ENCODE measurements at places on chromosomes 1 and 21. TPM values are rescaled to one million over a fixed set of nuclear protein-coding genes. Genes with fewer than 3 reads are reported as not detected.
A peak's percentile ranks its signal among the peaks of the same experiment; 100 is the strongest.

GRCh38 chr1:201761178-201761577, 67.8 kb upstream of the IPO9 start:
- no peak for DNase-seq

GRCh38 chr1:223748773-223749733, 36.7 kb downstream of the CAPN2 start:
- no peak for DNase-seq

DNA sequence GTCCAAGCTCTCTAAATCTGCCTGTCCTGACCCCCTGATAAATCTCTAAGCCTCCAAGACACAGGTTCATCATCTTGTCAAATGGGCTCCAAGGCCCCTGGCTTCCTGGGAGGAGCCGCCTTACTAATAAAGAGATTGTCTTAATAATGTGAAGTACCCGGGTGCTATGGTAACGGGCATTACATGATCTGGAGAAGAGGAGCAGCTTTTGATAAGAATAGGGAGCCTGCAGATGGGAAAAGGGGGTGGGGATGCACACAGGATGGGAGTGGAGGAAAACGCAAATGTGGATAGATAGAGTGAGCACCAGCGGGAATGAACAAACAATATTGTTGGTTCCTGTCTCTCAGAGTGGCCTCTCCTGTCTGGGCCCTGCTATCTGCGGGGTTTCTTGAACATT, 11.9 kb upstream of the RXRG start:
- DNase-seq = no peak

AXDND1 gene
- total RNA-seq = not detected

ERICH3 gene
- 0.17 TPM for total RNA-seq

DNA sequence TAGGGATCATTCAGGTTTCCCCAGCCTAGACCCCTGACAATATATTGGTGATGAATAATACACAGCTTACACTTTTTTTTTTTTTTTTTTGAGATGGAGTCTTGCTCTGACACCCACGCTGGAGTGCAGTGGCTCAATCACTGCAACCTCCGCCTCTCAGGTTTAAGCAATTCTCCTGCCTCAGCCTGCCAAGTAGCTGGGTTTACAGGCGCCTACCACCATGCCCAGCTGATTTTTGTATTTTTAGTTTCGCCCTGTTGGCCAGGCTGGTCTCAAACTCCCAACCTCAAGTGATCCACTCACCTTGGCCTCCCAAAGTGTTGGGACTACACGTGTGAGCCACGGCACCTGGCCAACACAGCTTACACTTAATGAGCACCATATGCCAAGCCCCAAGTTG, 7.2 kb downstream of the VASH2 start:
- no peak for DNase-seq

GRCh38 chr21:28298251-28298672, 694.4 kb downstream of the LTN1 start:
- peak; percentile 26 for DNase-seq

DNA sequence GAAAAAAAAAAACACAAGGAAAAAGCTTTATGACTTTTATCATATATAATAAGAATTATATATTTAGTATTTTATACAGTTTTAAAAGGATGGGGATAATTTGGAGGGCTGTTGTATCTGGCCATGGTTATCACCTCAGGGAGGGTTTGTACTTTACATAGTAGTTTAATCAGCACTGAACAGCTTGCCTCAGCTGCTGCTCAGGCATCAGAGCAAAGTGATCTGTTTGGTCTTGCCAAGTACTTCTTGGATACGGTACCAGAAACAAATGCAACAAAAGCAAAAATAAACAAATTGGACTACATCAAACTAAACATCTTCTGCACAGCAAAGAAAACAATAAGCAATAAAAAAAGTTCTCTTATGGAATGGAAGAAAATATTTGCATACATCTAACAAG, 2.6 kb upstream of the SPTA1 start:
- no peak for DNase-seq

DNA sequence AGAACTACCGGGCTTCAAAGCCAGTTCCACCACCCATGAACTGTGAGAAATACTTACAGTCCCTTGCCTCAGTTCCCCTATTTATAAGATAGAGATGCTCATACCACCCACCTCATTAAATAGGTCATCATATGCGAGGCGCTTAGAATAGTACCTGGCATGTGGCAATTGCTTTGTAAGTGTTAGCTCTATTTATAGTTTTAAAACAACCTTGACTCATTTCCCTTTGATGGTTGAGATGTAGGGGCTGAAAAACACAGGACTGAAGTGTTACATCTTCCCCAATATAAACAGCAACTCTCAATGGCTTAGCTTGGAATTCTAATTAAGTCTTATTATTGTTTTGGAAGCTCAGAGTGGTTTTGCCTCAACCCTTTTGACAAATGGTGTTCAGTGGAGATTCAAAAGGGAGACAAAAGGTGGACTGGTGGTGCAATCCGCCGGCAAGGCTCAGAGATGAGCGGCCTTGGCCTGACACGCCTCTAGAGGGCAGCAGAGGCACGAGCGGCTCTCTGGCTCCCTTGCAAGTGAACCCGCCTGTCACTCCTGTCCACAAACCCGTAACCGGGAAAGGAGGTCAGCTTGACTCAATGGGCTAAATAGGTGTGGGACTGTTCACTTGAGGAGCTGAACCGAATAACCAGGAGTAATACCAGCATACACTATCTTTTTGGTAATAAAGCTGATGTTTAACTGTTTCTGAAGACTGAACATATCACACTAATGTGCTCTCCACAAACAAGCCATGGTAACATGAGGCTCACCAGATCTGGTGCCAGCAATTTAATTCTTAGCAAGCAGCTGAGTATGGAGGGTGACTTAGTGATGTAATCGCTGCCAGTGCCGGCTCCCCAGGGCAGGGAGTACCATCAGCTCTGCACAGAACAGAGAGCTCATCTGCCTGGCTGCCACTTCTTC, 19.5 kb upstream of the SMYD2 start:
- peak; percentile 81 for DNase-seq

SLAMF9 gene
- total RNA-seq = not detected

- no peak for DNase-seq
Measured at GRCh38 chr1:24118410-24119242, 6.7 kb upstream of the MYOM3 start.

SLAMF6 gene
- total RNA-seq = not detected

SPATA1 gene
- not detected for total RNA-seq

GRCh38 chr1:31447210-31447609, 34.2 kb downstream of the SERINC2 start:
- no peak for DNase-seq

CELA2B gene
- not detected for total RNA-seq

DNA sequence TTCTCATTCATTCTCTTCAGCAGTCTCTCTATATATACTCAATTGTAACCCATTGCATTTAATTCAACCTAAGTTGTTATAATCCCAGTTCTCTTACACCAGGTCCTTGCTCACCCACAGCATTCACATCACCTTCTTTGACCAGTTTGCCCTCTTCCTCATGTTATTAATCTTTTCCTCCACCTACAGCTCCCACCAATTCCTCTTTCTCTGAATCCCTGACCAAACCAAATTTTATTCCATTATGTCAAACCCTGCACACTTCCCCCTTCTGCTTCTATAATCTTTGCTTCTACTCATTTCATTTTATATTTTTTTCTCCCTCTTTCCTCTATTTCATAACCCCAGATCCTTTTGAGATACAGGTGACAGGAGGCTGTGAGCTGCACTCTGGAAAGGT, 1.4 kb downstream of the CD1A start:
- DNase-seq = no peak

TNNI3K gene
- total RNA-seq = not detected

C1orf53 gene
- total RNA-seq = 6.2 TPM

P3R3URF gene
- total RNA-seq = not detected

DNA sequence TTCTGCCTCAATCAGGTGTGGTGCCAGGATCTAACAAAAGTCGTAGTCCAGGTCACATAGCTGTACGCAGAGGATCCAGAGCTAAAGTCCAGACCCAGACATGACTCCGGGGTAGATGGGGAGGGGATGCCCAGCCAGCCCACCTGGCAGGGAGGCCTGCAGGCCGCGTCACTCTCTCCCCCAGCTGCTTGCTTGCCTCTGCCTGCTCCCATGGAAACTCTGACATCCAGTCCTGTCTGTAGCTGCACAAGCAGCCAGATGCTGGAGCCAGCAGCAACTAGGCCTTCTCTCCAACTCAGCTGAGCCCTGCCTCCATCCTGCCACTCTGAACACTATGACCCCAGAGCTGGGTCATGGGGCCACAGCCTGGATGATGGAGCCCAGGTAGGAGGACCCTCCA, 8.1 kb downstream of the COL8A2 start:
- no peak for DNase-seq

All from renal cortical epithelial cell (primary cell).